Astrocyte of the spinal cord (primary cell): ENCODE measurements at places on chromosomes 2 and 18.

GRCh38 chr2:71896385-71897136, 251.1 kb downstream of the CYP26B1 start:
- no peak for DNase-seq

DNA sequence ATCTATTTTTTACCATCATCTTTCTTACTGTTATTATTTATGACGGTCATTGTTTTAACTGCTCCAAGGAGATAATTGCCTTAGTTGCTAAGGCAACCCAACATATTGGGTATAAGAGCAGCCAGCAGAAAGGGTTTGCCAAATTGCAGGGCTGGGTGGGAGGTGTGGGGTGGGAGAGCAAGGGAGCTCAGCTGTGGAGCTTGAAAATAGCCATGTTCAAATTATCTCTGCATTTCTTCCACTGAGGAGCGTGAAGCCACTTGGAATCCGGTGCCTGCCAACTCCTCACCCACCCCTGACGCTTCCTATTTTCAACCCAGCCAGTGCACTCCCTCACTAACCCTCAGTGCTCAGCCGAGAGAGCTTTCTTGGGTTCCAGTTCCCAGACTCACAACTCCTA, 60.8 kb downstream of the SETBP1 start:
- no peak for DNase-seq

- DNase-seq = peak; percentile 76
Observed at GRCh38 chr2:45821558-45822271, 170.2 kb downstream of the PRKCE start.

DNA sequence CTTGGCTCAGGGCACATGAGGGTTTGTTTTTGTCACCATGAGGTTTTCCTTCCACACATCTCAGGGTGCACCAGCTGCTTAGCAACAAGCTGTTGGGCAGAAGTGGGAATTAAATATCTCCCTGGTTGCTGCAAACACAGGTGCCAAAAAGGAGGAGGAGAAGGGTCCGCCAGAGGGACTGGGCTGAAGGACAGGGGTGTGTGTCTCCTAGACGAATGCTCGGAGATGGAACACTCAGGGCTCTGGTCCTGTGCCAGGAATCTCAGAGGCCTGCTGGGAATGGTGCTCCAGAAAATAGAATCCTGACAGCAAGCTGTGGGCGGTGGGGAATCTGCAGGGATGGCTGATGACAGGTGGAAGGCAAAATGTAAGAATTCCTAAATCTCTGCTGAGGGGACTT, 94.5 kb downstream of the VSNL1 start:
- no peak for DNase-seq

DNA sequence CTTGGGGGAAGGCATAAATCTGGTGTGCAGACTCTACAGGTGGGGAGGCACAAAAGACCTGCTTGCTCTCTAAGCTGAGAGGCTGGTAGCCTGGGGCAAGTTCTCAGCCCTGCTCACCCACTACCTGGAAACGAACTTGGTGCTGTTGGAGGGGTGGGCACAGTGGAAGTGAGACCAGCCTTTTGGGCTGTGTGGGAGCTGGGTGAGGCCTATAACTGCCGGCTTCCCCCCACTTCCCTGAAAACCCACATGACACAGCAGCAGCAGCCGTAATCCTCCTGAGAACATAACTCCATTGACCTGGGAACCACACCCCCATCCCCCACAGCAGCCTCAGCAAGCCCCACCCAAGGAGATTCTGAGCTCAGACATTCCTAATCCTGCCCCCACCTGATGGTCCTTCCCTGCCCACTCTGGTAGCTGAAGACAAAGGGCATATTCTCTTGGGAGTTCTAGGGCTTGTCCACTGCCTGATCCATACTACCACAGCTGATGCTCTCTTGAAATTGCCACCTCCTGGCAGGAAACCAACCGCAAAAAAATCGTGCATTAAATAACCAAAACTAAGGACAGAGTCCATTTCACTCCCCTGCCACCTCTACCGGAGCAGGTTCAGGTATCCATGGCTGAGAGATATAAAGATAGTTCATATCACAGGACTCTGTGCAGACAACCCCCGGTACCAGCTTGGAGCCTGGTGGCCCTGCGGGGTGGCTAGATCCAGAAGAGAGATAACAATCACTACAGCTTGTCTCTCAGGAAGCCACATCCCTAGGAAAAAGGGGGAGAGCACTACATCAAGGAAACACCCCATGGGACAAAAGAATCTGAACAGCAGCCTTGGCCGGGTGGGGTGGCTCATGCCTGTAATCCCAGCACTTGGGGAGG, 178.1 kb downstream of the NDUFA10 start:
- no peak for DNase-seq

DNA sequence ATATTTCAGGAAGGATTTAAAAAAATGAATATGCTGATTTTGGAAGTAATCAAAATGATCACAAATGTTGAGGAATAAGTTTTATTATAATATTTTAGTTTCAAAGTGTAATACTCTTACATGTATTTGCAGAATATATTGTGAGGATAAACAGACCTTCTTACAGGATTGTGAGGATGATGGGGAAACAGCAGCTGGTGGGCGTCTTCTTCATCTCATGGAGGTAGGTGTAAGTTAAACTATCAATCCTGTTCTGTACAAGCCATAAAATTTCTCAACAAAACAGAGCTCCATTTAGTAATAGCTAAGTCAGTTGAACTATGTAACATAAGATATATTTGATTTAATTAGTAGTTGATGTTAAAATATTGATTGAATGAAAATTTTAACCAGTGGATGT, 12.5 kb upstream of the HRH4 start:
- no peak for DNase-seq

- DNase-seq = no peak
Observed at GRCh38 chr2:176115883-176116813, at the start of gene HOXD10. Gene HOXD10, plus strand, starts transcription at chr2:176116778. Its CDS starts 56 bp downstream, at chr2:176116834.

DNA sequence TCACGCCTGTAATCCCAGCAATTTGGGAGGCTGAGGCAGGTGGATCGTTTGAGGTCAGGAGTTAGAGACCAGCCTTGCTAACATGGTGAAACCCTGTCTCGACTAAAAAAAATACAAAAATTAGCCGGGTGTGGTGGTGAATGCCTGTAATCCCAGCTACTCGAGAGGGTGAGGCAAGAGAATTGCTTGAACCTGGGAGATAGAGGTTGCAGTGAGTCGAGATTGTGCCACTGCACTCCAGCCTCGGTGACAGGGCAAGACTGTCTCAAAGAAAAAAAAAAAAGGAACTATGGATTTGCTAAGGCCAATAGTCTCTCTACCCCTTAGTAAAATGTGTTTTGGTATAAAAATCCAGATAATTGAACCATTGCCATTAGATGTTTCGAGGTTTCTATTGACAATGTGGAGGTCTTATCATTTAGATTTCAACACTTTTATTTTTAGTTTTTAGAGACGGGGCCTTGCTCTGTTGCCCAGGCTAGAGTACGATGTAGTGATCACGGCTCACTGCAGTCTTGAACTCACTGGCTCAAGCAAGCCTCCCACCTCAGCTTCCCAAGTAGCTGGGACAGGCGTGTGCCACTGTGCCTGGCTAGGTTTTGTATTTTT, 1.1 kb upstream of the TXNDC2 start:
- no peak for DNase-seq

- no peak for DNase-seq
Observed at GRCh38 chr2:3450385-3451010, 68.8 kb downstream of the ADI1 start.

- DNase-seq = no peak
Observed at GRCh38 chr2:169291517-169291916, 70.8 kb downstream of the LRP2 start.

DNA sequence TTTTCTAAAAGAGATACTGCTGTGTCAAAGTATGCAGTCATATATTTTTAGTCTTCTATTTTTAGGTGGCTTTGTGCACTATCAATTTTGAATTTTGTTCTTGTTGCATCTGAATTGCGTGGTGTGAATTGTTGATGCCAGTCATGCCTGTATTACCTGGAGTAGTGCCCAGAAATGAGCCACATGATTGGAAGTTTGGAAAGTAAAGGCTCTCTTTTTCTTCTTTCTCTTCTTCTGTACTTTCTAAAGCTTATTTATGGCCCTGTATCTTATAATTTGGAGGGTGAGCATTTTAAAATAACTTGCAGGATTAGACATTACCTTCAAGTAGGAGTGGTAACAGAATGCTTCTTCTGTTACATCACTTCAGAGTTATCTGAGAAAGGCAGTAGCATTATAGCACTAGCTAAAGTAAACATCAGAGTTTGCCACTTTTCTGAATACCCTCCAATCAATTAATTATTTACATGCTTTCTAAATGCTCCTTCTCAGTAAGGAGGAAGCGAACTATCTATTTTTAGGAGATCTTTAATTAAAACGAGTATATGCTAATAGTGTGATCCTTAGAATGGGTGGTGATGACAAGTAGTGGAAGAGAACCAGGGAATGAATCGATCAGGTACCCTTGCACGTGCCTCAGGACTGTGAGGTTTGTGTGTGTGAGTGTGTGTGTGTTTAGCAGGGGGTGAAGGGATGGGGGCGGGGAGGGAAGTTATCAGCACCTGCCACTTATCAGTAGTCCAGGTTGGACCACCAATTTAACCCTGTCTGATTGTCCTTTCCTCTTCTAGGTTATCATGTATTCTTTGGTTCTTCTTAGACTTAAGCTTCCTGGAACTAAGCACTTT, 112.5 kb downstream of the MAP3K20 start:
- peak; percentile 58 for DNase-seq

DNA sequence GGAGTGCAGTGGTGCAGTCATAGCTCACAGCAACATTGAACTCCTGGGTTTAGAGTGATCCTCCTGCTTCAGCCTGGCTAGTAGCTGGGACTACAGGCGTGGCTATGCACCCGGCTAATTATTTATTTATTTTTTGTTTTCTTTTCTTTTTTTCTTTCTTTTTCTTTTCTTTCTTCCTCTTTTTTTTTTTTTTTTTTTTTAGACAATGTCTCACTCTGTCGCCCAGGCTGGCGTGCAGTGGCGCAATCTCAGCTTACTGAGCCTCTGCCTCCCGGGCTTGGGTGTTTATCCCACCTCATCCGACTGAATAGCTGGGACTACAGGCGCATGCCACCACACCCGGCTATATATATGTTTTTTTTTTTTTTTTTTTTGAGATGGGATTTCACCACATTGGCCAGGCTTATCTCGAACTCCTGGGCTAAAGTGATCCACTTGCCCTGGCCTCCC, 1.4 kb upstream of the ANXA4 start:
- no peak for DNase-seq

- DNase-seq = peak; percentile 79
Observed at GRCh38 chr2:223563462-223563861, 38.7 kb downstream of the SCG2 start.
